Cortex of kidney (tissue), 1 donor: ENCODE measurements at places on chromosomes 12 and 14.

- no peak for DNase-seq
These were observed 9.8 kb downstream of the EPYC start for GRCh38 chr12:90995010-90995409.

DNA sequence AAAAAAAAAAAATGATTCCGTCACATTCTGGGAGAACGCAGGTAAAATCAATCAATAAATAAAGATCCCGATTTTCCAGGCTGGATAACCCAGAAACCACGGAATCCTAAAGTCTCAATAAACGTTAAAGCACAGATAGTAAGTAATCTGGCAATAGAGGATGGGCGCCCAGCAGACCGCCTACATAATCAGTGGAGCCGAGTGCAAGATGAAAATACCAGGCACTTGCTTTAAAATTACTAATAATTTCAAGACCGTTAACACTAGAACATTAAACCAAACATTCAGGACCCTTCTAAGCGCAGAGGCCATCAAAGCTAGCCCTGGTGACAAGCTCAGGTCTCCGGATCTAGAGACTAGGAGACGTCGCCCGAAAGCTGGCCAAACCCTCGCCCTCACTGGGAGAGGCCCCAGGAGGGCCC is 1.2 kb upstream of the DCAF11 start:
- DNase-seq = no peak

DNA sequence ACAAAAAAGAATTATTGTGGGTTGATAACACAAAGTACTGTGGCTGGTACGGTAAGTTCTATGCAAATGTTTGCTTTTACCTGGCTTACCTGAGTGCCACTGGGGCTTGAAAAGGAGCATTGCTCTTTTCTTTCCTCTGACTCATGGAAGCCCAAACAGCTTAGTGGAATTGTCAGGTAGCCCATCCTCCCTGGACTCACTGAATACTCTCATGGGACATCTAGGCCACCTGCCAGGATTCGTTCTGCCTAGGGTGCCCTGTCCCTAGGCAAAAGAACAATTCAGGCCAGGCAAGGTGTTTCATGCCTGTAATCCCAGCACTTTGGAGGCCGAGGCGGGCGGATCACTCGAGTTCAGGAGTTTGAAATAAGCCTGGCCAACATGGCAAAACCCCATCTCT is 22.5 kb upstream of the YAF2 start:
- no peak for DNase-seq

GRCh38 chr14:92360651-92361370 is 37.8 kb downstream of the SLC24A4 start:
- DNase-seq = no peak

- no peak for DNase-seq
These were observed 197.0 kb downstream of the PHLDA1 start for GRCh38 chr12:75834591-75834990.

GRCh38 chr12:6607751-6608591 is 792 bp upstream of the CHD4 start:
- no peak for DNase-seq

GRCh38 chr14:50783563-50783962 is 47.4 kb downstream of the NIN start:
- no peak for DNase-seq

- DNase-seq = no peak
These were observed 359.1 kb downstream of the TMEM132D start for GRCh38 chr12:129544716-129545115.

DNA sequence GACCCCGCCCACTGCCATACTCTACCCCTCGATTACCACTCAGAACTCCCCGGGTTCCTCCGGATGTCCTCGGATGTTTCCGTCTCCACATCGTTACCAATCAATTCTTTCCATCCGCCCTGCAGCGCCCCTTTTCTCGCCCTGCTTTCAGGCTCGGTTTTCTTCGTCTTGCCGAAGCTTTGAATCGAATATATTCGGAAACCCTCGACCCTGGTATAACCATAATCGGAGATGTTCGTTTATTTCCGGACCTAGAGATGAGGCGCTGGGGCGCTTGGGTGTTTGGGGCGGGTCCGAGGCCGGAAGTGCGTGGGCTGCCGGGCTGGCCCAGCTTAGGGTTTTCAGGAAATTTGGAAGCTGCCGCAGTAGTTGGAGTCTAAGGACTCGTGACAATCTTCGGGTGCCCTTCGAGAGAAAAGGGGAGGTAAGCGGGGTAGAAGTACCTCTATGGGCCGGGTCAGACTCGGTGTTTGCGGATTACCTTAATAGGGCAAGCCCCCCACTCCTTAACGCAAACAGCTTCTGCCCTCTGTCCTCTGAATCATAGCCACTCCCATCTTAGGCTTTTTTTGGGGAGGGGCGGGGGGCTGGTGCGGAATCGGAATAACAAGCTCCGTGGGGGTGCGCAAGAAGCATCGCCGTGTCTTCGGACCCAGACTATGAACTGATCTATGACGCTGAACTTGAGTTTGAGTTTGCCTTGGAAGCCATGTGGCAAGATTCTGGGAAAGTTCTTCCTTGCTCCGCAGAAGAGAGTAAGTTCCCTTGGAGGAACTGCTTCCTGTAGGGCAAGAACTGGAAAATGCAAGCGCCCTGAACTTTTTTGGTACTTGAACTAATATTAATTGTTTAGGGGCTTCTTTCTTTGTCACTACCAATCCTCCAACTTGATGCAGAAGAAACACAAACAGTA is at the start of gene C14orf119:
C14orf119 (plus strand) TSS at position 310 of the 913 bp plus-strand sequence. CDS start 2,154 bp downstream, outside the sequence.
- DNase-seq = no peak

- DNase-seq = no peak
These were observed 51.6 kb downstream of the PRKCH start for GRCh38 chr14:61372842-61373555.

- DNase-seq = no peak
These were observed 15.0 kb downstream of the GXYLT1 start for GRCh38 chr12:42129595-42130204.

DNA sequence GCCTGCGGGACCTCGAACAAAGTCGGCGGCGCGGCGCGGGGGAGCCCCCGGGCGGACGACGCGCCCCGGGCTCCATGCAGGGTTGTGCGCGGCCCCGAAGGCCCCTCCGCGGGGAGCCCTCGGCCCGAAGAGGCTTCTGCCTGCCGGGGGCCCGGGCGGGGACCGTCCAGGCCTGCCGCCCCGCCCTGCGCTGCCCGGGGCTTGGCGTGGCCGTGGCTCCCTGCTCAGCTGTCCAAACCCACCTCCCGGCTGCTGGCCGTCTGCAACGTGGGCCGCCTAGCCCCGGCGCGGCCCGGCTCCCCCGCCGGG is 670 bp downstream of the DYRK2 start:
- DNase-seq = no peak

- no peak for DNase-seq
These were observed 11.6 kb downstream of the ANO6 start for GRCh38 chr12:45227316-45228067.

- no peak for DNase-seq
These were observed 16.5 kb downstream of the SELPLG start for GRCh38 chr12:108616941-108617858.

DNA sequence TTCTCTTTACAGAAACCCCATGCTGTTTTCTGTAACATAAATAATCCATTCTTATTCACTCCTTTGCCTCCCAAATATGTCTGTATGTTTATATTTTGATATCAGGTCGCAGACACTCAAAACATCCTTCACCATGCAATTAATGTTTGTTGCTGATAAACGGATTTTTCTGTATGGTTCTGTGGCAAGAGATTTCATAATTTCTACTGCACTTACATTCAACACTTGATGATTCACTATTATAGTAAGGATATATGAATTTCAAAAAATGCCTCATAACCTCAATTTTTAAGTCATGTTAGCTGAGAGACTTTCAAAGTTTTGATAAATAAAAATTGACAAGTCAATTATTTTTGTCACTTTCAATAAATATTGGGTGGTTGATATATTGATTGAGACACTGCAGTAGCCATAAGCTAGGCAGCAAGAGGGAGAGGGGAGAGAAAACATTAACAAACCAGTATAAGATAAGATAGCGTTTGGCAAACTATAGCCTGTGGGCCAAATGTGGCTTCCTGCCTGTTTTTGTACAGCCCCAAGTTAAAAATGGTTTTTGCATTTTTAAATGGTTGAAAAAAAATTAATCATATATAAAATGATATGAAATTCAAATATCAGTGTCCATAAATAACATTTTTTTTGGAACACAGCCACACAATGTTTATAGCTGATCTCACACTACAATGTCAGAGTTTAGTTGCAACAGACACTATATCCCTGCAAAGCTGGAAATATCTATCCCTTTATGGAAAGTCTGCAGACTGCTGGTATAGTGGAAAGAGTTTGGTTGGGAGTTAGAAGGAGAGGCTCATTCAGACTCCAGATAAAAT is 18.3 kb downstream of the ALDH6A1 start:
- DNase-seq = no peak

DNA sequence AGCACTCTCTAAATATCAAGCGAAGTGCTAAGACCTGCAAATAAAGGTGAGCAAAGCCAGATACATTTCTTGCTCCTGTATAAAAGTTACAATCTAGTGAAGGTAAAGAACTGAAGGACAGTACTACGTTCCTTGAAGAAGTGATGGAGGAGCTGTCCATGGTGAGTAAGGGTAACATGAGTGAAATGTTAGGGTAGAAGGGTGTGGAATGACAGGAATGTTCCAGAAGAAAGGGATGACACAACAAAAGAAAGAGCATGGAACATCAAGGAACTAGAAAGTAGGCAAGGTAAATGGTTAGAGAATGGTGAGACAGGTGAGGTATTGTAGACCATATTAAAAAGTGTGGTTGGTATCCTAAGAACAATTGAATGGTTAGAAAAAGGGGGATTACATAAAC is 272.4 kb downstream of the ACSS3 start:
- DNase-seq = no peak

GRCh38 chr12:108694812-108695278 is 36.5 kb downstream of the CORO1C start:
- no peak for DNase-seq
